Naive thymus-derived CD4-positive, alpha-beta T cell (primary cell): ENCODE measurements at places on chromosomes 2 and 18.

DNA sequence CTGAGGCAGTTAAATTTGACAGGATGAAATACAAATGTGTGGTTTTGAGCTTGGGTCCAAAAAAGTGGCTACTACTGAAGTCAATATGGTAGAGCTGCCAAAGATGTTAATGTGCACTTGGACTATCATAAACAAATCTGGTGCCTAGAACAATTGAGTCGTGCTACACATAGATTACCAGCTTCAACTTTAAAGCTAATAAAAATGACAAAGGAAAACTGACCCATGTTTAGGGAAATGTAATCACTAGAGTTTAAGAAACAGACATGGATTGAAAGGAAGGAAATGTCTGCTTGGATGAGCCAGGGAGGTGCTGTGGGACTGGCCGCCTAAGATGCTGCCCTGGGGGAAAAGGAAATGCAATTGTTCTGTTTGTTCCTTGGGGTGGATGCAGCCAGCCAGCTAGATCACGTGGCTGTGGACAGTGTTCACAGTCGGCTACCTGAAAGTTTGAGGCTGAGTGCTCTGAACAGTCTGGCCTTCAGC is 36.6 kb downstream of the CYB5A start:
- DNase-seq = no peak

GRCh38 chr2:62372824-62373223 is 133.2 kb downstream of the TMEM17 start:
- DNase-seq = no peak

GRCh38 chr2:42547014-42547413 is 21.4 kb upstream of the MTA3 start:
- DNase-seq = no peak

DNA sequence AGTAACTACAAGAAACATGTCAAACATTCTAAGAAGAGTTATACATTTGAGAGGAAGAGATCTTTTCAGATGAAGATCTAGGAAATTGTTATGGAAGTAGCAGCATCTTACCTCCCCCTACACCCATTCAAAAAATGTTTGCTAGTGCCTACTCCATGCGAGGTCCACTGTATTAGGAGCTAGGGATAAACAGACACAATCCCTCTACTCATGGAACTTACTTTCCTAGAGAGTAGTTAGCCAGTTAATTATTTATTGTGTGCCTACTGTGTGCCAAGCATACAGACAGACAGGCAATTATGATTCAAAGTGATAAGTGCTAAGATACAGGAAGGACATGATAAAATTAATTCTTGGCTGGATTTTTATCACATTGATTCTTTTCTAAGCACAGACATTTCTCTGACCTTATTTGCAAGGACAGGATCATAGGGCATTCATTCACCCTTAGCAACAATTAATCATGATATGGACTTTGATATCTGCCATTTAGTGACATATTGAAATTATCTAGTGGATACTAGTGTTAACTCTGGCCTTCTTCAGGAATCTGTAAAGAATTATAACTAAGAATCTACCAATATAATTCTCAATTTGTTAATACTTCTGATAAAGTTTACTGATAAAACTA is 19.6 kb upstream of the TDRD15 start:
- no peak for DNase-seq

DNA sequence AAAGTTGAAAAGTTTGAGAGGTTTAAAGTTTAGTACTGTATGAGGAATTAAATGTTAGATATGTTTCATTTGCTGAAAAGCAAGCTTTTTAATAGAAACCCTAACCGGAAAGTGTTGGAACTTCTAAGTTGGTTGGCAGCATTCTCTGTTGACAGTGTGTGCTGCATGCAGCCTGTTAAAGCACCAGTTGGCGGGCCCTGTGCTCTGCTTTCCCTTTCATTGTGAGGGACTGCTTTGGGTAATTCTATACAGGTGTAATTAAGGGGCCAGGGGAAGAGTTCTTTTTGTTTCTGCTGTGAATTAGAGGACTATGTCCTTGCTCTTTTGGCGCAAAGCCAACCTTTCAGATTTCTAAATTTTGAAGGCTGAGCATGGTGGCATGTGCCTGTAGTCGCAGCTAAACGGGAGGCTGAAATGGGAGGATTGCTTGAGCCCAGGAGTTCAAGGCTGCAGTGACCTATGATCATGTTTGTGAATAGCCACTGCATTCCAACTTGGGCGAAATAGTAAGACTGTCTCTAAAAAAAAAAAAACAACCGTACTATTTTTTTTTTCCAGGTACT is 20.1 kb downstream of the PLEKHB2 start:
- no peak for DNase-seq

DNA sequence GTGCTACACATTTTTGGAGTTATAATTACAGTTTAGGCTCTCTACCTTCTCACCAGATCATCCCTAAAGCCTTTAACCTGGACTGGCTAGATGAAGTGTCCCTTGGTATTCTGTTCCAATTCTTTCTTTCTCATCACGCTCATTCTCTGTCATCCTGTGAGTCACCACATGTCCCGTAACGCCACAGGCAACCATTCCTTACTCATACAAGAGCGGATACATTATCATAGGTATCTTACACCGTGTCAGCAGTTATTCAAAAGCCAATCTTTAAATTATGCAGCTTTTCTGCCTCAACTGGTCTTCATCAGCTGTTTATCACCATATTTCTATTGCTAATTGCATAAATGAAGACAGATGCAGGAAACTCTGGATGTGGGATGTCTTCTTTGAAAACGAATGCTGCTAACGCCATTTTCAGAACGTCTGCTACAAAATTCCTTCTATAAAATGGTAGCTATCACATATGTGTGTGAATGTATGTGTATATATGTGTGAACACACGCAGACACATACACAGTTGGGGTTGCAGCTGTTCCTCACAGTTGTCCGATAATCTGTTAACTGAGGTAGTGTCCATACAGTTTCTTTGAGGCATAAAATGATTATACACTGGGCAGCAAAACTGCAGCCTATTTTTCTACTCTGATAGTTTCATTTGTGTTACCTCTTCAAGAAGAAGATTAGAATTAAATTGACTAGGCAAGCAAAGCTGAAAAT is 47.9 kb downstream of the EML6 start:
- no peak for DNase-seq

- DNase-seq = no peak
Measured at GRCh38 chr2:135378591-135378990, 152.4 kb downstream of the ZRANB3 start.

- DNase-seq = no peak
Measured at GRCh38 chr2:223654384-223654915, 52.3 kb upstream of the SCG2 start.

DNA sequence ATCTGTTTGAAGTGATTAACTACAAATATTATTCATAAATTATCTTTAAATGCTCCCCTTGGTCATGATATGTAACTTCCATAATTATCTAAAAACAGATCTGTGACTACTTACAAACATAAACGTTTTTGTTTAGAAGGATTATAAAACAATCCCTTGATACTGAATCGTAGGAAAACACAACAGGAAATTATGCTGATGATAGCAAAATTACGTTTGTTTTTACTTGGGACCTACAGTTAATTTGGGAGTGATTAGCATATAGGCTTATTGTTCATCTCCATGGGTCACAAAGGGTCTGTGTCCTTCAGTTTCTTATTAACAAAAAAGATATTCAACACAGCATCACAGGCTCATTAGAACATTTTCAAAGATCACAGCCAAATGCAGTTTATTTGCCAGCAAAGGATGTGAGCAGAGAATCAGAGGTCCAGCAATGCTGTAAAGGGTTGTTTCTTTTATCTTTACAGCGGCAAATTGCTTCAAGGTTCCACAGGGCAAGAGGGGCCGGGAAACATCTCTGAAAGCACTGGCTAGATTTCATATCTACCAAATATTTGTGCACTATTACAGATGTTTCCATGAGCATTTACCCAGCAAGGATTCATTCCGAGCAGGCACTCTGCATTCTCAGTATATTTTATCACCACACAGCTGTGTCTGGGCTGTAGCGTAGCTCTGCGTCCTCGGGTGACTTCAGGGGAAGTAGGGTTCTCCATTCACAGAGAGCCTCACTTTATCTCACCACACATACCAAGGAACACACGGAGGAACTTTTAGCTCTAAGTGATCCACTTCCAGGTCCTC is 4.1 kb downstream of the CCDC195 start:
- no peak for DNase-seq

GRCh38 chr2:154600927-154601494 is 97.5 kb upstream of the KCNJ3 start:
- no peak for DNase-seq

GRCh38 chr2:26845021-26845420 is 2.9 kb upstream of the DPYSL5 start:
- DNase-seq = no peak

DNA sequence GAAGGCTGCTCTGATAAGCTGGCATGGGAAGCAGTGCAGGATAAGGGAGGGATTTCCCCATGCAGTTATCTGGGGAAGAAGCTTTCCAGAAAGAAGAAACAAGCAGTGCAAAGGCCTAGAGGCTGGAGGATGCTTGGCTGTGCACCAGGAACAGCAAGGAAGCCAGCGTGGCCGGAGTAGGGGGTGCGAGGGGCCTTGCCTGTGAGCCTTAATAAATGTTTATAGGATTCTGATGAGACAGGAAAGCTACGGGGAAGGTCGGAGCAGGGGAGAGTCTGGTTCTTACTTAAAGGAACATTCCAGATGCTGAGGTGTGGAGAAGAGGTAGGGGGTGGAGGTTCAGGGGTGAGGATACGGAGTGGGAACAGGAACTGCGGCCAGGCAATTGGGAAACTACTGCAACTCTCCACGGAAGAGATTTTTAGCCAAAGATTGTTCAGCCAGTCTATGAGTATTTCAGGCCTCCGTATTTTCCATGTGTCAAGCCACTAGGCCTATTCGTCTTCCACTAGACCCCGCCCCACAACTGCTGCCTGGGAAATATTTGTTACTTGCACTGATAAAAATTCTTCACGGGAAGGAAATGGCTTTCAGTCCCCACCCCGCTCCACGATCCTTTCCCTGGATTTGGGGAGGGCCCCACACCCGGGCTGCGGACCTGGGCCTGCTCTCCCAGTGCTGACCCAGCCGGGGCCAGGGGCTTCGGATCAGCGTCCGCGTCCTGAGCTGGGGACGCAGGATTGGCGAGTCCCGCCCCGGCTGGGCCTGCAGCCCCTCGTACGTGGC is 516 bp downstream of the EIF2AK2 start:
- DNase-seq = no peak

- DNase-seq = no peak
Measured at GRCh38 chr2:12046641-12047040, 300.2 kb downstream of the LPIN1 start.

DNA sequence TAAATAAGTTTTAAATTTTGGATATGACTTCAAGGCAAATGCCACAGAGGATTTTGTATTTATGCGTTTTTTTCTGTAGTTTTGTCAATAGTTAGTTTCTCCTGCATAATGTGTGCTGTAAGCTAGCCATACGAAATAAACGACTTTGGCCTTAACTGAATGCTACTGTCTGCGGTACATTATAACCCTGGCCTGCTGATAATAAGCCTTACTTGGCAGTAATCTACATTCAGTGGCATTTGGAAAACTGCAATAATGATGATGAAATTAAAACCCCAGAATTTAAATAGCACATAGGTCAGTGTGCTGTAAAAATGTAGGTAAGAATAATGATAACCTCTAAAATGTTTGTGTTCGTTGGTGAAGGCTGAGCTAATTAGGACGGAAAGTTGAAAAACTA is 88.8 kb downstream of the LRP1B start:
- DNase-seq = no peak
